Posterior cingulate gyrus (tissue), 11 donors: ENCODE measurements at places on chromosomes 2 and 18.

- no peak for DNase-seq
These were observed 18.9 kb downstream of the ADRA2B start for GRCh38 chr2:96097441-96097840.

- DNase-seq: no peak
These were observed 336.5 kb downstream of the KCNS3 start for GRCh38 chr2:18214936-18215335.

- DNase-seq: no peak
These were observed 14.1 kb downstream of the KLF11 start for GRCh38 chr2:10057231-10058107.

DNA sequence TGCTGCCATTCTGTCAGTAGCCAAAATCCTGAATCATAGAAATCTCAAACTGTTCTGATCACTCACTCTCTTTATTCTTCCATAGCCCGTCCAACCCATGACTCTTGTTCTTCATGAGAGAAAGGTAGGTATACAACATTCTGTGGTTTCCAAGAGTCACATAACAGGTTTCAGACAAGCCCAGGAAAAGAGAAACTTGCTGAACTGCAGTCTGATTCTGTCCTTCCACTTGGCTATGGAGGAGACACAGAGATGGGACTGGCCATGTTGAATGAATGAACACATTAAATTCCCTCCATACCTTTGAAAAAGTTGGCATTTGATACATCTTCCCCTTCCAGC, 880.2 kb upstream of the CELF4 start:
- DNase-seq: no peak

GRCh38 chr2:20193185-20193584, 31.7 kb downstream of the SDC1 start:
- DNase-seq: no peak

- no peak for DNase-seq
These were observed 168.2 kb downstream of the MCFD2 start for GRCh38 chr2:46747297-46747818.

DNA sequence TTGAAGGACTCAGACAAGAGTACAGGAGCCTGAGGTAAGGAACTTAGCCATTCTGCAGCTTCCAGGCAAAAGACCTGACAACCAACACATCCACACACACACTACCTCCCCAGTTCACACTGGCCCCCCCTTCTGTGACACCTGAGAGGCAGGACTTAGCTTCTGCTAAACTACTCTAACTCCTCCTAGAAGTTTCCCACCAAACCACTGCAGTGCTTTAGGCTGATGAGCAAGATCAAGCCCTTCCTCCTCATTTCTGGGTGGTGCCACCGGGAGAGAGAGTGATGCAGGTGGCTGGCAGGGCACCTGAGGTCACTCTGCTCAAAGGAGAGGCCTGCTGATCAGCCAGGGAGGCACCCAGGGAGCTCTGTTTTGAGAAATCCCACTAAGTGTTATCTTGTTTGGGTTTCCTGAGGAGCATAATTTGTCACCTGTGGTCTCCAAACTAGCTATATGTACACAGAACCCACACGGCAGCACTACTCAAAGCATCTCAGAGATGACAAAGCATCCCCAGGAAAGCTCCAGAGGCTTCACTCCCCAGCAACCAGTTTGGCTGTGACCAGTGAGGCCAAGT, 188.4 kb downstream of the MYO5B start:
- DNase-seq: no peak

DNA sequence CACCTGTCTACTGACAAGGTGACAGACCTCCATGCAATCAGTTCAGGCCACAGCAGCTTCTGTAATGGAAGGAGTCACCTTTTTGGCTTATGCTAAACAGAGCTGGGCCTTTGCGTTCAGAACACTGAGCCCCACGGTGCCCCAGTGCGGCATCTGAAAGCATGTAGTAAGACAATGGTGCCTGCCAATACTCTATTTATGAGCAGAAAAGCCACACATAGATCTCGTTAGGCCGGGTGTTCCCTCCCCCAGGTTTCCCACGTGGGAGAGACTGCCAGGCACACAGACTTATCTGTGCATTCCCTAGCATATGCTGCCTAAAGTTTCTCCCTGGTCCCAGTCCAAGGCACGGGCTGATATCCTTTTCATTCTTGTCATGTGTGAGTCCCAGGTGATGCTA, 150.9 kb downstream of the ACTR3 start:
- peak; percentile 87 for DNase-seq

DNA sequence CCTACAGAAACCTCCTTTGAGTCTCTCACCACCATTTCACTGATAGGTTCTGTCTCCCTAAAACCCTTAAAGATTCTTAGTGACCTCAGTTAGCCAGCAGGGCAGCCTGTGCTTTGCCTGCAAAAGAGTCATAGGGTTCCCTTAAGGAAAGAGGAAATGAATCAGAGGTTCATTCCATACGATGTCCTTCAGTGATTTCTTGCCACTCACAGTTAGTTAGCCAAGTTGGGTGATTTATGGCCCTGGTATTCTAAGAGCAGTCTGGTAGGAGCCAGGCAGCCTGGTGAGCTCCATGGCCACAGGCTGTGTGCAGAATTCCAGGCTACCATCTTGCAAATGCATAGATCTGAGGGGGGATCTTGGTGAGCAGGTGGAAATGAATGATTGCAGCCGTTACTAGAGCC, 18.7 kb upstream of the CCBE1 start:
- no peak for DNase-seq

DNA sequence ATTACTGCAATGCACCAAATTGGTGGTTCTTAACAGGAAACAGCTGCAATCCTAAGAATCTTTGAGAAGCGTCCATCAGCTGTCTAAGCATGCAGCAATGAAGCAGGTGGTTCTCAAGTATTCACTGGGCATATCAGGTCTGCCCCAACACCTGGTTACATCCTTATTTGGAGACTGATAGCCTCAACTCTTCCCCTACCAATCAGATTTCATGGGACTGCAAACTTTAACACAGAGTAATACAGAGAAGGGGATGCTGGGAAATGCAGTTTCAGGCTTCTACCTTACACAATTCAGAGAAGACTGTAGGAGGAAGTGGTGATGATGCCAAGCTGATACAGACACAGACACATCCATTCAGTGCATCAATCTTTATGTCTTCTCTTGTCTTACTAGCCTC, 240.5 kb downstream of the BCL2 start:
- DNase-seq: no peak

DNA sequence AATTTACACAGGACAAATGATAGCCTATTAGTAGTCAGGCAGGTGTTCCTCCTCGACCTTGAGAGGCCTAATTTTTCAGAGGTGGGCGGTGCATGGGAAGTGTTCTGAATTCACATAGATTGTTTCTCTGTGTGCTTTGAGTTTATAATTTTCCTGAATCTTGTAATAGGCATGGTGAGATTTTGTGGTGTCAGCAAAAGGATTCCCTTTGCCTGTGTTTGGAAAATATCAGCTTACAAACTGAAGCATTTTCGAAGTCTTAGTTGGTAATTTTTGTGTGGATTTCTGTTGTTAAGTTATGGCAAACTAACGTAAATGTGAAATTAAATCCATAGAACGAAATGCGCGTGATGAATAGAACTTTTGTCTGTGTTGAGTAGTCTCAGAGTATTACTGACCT, 194.0 kb upstream of the RBMS1 start:
- DNase-seq: no peak

DNA sequence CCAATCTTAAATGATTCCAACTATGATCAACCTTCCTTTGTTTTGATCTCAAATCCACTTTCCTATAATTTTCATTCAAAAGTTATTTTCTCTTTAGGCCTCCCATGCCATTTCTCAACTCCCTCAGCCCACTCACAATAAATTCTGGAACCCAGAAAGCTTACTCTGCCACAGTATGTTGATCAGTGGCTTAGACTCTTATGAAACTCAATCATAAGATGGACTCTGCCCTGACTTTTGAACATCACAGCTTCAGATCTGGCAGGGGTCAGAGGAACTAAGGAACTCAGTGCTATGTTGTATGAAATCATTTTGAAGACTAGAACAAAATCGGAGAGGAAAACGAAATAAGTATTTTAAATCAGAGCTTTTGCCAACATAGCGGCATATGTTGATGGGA, 59.8 kb upstream of the LGALSL start:
- DNase-seq: no peak

- no peak for DNase-seq
These were observed 24.2 kb downstream of the LDLRAD4 start for GRCh38 chr18:13242797-13243196.

DNA sequence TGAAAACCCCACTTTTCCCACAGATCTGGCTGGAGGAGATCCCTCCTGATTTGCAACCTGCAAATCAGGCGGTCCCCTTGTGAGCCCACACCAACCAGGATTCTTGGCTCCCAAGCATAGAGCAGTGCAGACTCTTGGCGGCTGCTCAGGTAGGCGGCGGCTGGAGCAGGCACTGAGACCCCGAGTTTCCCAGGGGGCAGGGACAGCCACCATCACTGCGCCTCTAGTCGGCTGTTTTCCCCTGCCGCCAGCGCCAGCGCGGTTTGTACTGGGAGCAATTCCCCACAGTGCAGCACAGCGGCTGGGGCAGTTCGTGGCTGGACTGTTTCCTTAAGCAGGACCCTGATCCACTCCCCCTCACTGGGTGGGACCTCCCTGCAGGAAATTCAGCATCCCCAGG, 323.3 kb downstream of the TRIB2 start:
- no peak for DNase-seq

GRCh38 chr18:56672391-56672790, 21.2 kb downstream of the WDR7 start:
- no peak for DNase-seq

- DNase-seq: no peak
These were observed 24.1 kb upstream of the IHH start for GRCh38 chr2:219084791-219085190.

- no peak for DNase-seq
These were observed 18.0 kb downstream of the APOB start for GRCh38 chr2:21025690-21026478.

GRCh38 chr2:74882299-74882687, 48.4 kb downstream of the HK2 start:
- no peak for DNase-seq

GRCh38 chr18:68725346-68725745, 10.4 kb upstream of the TMX3 start:
- no peak for DNase-seq

DNA sequence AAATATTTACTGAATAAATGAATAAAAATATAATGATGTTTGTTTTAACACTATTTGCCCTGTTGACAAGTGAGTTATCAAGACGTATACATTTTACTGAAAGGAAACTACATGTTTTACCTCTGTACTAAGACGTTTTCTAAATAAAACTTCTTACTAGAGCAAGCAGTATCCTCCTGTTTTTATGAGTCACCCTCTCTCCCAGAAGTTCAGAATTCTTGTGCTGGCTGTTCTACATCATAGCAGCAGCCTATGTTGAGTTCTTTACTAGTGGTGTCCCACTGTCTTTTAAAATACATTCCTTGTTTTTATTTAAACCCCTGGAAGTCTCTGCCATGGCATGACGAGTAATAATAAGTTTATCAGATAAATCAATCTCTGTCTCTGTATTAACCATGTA, 297.4 kb downstream of the CALCRL start:
- no peak for DNase-seq

- DNase-seq: peak; percentile 85
These were observed 413 bp downstream of the ALKAL2 start for GRCh38 chr2:287471-287885.

DNA sequence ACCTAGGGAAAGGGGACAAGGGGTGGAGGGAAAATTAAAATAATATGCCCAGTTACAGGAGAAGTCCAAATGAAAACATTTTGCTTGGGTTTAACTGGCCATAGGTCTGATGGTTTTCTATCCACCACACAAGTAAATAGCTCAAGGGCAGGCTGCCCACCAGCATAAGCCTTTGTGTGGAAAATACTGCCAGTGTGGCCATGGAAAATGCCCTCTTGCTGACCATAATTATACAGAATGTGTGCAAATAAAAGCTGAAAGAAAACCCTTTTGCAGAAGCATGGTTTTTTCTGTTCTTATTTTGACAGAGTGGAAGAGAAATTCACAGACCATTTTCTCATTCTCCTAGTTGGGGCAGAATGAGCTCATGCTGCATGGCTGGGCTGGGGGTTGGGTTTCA, 111.3 kb upstream of the SIX2 start:
- DNase-seq: no peak

DNA sequence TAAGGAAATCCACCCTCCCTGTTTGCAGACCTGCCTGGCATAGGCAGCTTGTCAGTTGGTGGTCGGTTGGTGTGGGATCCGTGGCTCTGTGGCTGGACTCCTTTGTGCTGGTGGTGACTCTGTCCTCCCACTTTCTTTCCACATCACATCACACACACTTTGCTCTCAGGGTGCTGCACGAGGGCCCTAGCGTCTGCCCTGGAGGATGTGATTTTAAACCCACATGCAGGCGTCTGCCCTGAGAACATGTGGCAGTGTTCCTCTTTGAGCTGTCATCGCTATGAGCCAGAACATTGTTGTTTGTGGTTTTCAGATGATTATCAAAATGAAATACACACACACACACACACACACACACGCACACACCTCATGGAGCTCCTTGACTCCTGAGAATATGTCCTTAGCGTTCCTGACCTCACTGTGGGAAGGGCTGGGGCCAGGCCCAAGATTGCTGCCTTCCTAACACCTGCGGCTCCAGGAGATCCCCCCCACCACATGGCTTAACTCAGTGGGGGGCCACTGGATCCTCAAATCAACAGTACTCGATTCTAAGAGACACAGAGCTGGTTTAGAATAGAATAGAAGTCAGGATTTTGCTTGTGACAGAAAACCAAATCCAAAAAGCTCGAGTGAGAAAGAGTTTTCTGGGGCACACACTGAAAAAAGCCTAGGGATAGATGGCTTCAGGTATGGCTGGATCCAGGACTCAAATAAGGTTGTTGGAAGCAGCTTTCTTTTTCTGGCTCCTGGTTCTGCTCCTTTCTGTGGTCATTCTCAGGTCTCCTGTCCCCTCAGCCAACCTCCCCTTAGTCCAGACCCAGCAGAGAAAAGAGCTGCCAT, 54.8 kb downstream of the RTP5 start:
- DNase-seq: no peak

GRCh38 chr2:94876523-94876863, 5.3 kb downstream of the TEKT4 start:
- no peak for DNase-seq

DNA sequence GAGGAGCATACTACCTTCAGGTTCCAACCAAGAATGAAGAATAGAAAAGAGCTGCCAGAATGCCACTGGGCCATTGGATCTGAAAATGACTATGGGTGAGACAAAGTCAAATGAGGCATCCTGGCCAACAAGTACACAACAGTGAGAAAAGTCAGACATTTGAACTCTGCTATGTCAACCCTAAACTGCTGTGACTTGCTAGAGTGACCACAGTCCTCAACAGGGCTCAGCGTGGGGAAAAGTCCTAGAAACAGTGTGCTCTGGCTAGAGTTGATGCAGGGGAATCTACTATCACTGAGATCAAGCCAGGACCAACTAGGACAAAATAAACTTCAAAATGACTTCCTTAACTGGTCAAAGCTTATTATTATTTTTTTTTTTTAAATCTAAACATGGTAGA, 98.2 kb upstream of the FZD5 start:
- no peak for DNase-seq

- no peak for DNase-seq
These were observed 176.9 kb downstream of the ALPK2 start for GRCh38 chr18:58451972-58452334.
